ENCODE measurements at places on chromosomes 13 and 19.

DNA sequence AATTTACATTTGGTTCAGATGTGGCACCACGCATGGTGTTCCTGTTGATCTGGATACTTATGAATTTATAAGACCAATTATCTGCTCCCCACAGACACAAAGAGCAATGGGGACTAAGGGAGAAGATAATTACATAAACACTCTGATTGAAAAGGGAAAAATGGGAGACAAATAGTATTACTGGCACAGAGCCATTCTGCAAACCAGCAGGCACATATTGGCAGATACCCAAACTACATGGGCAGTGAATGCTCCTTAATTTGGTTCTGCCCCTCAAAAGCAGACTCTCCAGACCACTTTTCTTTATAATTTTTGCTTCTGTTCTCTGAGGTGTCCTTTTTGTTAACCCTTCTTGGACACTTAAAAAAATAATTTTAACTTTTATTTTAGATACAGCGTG is 1674.2 kb downstream of the PCDH9 start:
- DNase-seq, result no peak

DNA sequence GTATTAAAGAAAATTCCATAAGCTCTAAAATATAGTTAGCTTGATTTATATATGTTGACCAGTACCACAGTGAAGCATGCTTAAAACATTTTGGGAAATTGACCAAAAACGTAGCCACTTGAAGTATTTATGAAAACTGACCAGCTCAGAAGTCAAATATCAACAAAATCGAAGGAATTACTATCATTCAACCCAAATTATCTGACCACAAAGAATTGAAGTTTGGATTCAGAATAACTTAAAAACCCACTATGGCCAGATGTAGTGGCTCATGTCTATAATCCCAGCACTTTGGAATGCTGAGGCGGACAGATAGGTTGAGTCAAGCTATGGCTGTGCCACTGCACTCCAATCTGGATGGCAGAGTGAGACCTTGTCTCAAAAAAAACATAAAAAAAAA is 31.9 kb downstream of the GPALPP1 start:
- no peak for DNase-seq

DNA sequence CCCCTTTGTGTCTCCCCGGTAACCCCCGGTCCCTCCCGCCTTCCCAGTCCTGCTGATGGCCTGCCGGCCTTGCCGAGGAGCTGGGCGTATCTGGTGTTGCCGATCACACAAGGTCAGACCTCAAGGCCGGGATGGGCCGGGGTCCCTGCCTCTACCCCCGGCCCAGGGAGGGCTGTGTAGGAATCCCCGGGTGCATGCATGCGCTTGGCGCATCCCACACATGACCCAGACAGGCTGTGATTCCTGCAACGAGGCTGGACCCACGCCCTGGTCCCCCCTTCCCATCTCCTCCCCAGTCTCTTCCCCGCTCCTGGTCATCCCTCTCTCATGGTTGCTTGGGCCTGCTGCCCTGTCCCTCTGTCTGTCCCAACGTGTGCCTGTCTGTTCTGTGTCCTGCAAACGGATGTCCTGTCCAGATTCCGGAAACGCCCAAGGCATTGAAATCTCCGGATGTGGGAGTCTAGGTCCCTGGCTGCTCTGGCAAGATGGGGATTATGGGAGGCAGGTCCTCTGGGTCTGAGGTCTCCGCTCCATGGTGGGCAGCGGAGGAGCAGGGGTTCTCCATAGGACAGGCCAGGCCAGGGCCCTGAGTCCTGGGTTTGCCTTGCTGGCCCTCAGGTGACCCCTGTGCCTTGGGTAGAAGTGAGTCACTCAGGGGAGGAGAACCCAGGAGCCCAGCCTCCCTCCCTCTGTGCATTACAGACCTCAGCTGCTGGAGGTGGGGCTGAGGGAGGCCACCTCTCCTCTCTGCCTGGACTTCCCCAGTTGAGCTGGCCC is 1.6 kb downstream of the PKN1 start:
- DNase-seq, result peak; percentile 86

DNA sequence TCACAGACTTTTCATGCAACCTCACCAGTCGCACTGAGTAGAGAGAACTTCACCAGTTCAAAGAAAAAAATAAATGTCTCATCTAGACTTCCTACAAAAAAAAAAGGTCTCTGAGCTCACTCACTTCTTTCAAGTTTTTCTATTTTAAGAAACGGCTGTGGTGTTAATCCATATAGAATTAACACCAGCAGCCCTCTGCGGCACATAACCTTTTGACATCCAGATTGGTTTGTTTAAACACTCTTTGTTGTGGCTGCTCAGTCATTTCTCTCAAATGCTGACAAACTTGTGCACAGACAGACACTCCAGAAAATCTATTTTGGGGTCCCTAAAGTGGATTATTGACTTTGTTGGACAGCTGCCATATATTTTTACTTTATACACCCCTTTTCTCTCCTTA is 874.9 kb downstream of the EFNB2 start:
- no peak for DNase-seq

DNA sequence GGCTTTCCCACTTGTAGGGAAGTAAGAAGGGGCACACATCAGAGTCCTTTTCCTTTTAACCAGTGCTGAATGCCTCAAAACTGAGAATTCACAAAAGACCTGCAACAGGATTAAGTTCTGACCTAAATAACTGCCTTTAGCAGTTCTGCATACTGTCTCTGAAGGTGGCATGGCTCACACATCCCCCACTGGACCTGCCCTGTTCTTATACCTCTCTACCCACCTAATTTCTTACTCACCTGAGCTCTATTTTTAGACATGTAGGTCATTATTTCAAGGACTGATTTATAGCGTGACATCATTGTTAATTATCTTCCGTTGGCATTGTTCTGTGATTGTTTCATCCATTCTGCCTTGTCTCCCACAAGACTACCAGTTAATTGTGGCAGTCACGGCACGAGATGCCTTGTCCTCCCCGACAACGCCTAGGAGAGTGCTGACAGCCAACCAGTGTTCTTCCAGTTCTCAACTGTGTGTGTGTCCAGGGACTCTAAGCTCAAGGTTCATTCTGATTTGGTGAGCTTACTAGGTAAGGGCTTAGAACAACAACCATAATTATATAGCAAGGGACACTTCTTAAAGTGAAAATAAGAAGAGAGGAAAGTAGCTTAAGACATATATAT is 27.1 kb upstream of the UBL3 start:
- DNase-seq, result no peak

GRCh38 chr13:113902986-113903775 is 39.3 kb upstream of the GAS6 start:
- peak; percentile 68 for DNase-seq

- DNase-seq, result no peak
These were observed 11.2 kb downstream of the KDM4B start for GRCh38 chr19:4980067-4980466.

GRCh38 chr13:33401238-33401637 is 115.7 kb upstream of the STARD13 start:
- no peak for DNase-seq

GRCh38 chr13:85616275-85616674 is 182.9 kb downstream of the SLITRK6 start:
- DNase-seq, result no peak

GRCh38 chr13:111555903-111556302 is 235.5 kb downstream of the TEX29 start:
- no peak for DNase-seq

GRCh38 chr19:39997638-39998216 is 867 bp downstream of the ZNF546 start:
- DNase-seq, result peak; percentile 20

DNA sequence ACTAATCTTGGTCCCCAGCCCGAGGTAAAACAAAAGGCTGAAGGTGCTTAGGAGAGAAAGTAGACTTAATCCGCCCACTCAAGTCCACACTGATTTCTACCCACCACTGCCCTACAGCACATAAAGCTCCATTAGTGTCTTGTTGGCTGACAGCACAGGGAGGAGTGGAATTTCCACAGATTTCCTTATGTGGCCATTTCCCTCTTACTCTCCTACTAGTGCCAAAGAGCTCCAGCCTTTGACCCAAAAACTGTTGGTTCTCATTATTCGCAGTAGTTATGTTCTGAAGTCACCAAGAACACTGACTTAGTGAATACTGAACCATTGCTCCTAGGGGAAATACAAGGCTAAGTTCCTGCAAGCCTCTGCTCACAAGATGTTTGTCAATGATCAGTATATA is 61.2 kb downstream of the RAB20 start:
- no peak for DNase-seq

- DNase-seq, result peak; percentile 39
These were observed 121.5 kb upstream of the CSNK1A1L start for GRCh38 chr13:37226971-37227370.

DNA sequence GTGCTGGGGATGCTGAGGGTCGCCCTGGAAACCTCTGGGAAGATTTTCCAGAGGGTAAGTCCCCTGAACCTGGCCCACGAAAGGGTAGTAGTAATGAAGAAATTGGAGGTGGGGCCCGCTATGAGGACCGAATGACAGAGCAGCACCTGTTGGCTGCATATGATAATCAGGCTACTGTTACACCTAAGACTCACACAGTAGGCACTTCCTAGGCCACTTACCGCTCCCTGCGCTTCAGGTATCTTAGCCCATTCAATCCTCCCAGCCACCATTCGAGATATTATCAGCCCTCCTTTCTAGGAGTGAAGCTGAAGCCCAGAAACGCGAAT is 4.3 kb upstream of the LRFN3 start:
- no peak for DNase-seq

- DNase-seq, result no peak
These were observed 12.9 kb upstream of the GIPR start for GRCh38 chr19:45655073-45655472.

DNA sequence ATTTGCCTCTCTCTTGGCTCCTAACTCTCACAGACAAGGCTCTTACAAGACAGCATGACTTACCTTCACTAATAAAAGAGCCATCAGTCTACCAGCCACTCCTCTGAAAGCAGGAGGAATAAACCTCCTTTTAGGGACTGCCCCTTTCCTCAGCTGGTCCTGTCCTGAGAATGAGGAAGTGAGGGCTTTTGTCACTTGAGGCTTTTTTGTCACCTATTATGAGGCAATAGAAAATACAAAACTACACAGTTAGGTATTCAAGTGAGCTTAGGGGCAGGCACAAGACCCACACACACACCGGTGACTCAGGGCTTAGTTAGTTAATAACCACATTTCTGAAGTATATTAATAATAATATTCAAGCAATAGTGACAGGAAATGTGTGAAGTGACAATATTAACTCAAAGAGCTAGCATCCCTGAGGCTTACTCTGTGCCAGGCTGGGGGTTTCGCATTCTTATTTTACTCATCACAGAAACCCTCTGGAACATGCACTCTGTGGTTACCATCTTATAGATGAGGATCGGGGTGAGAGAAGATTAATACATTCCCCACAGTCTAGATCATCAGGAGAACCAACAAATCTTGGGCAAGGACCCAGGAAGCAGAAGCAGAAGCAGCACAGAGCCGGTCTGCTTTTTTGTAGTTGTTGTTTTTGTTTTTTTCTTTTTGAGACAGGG is 379.9 kb downstream of the LIG4 start:
- DNase-seq, result peak; percentile 51

- peak; percentile 15 for DNase-seq
These were observed 3.2 kb downstream of the ZNF230 start for GRCh38 chr19:44005973-44006372.

DNA sequence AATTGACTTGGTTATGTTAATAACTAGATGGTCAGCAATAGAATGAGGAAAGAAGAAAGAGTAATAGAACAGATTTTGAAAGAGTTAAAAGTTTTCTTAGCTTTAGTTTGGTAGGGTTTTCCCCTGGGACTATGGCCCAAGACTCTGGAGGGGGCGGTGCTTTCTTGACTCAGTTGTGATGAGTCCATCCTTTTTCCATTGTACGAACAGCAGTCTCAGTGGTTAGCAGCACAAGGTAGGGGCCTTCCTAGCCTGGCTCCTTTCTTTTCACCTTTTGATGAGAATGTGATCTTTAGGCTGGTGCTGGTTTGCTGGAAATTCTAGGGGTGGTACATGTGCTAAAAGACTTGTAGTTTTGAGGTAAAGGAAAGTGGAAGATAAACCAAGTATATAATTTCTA is 38.8 kb downstream of the ZNF506 start:
- no peak for DNase-seq

DNA sequence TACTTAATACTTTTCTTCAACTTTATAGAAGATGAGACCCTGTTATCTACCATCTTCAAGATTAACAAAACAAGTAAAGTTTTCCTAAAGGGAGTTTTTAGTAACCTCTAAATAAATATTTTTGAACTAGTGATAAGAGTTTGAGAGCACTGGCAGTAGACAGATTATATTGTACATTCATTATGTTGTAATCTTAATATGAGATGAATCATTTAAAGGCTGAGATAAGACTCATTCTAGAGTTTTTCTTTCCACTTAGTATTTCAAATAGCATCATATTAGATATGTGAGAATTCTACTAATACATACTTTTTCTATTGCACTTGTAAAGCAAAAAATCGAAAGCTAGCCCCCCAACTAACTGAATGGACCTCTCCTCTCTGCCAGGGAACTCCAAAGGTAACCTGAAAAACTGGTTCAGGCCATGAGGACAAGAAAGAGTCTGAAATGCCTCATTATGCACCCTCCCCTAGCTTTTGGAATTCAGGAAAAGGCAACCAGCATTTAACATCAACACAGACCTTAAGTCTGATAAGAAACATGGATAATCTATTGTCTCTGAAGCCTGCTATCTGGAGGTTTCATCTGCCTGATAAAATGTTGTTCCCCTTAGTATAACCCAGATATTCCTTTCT is 875.4 kb upstream of the SLC10A2 start:
- peak; percentile 4 for DNase-seq

DNA sequence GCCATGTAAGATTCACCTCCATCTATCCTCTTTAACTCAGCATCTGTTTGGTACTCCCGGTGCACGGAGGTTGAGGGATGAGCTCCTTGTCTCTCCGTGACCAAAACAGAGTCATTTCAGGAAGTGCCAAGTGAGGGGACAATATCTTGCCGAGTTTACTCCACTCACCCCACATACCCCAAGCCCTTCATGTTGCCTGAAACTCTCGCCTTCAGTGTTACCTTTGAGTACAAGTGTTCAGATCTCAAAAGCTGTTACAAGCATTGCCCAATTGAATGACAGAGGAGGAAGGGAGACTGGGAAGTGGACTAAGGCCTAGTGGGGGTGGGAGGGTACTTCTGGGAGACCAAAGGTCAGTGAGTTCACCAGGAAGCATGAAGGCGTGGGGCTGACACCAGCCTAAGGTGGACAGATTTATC is 6.0 kb upstream of the SIGLEC12 start:
- no peak for DNase-seq

- DNase-seq, result no peak
These were observed 452.3 kb downstream of the IRS2 start for GRCh38 chr13:109333893-109334651.

GRCh38 chr13:24625870-24626849 is 54.0 kb upstream of the ATP12A start:
- DNase-seq, result no peak

DNA sequence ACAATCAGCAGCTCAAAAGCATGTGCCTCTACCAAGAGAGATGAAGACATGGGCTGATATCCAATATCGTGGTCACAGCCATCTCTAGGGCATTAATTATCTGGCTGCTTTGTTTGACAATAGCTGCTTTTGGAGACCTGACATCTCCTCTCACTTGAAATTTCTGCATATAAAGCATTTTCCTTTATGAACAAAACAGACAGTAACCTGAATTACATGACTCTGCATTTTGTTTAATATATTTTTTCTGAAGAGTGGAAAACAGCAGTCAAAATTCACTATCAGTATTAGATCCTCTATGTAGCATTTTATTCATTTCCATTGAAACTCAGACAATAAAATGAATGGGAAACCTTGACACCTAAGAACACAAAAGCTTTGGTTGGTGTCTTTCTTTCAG is 42.4 kb upstream of the ESD start:
- DNase-seq, result no peak

GRCh38 chr19:50030225-50030624 is 4.4 kb downstream of the ZNF473 start:
- no peak for DNase-seq
